NCI-H2081 (cell line): ENCODE measurements at places on chromosomes 1 and 21.
A peak's percentile ranks its signal among the peaks of the same experiment; 100 is the strongest.

- DNase-seq, result no peak
Measured at GRCh38 chr21:45261093-45261492, 26.6 kb downstream of the POFUT2 start.

DNA sequence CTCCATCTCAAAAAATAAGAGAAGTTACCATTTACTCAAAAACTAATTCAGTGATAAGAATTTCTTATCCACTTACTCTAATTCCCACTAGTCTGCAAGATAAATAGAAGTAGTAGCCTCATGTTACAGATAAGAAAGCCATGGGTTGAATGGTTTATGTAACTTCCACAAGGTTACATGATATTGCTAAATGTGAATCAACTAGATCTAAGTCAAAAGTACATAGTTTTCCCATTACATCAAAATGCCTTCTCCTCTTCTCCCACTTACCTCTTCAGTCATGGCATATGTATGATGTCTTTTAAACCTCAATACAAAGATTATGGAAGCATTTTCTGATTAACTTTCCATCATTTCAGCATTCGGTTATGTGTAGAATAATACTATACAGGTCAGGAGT lies 108.5 kb downstream of the ASH1L start:
- DNase-seq, result no peak

DNA sequence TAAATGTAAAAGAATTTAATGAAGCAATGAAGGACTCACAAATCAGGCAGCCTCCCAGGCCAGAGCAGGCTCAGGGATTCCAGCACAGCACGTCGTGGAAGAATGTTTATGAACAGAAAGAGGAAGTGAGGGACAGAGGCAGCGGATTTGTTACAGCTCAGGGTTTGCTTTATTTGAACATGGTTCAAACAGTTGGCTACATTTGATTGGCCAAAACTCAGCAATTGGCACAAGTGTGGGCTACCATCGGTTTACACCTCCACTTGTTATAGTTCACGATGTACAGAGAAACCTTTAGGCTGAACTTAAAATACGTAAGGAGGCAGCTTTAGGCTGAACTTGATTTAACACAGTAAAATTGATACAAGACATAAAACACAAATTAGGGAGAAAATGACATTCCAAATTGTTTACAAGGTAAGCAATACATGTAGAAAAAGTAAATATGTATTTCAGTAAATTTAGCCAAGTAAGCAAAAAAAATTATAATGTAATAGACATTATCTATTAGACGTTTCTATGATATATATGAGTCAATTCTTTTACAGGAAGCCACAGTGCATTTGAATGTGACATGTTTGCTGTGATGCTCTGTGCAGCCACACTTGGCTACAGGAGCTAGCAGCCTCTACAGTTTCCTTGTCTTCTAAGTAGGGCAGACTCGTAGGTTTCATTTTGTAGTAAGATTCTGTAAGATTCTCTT lies 126.5 kb downstream of the ADSS2 start:
- DNase-seq, result no peak

- no peak for DNase-seq
Measured at GRCh38 chr1:205122489-205122882, 708 bp upstream of the RBBP5 start.

DNA sequence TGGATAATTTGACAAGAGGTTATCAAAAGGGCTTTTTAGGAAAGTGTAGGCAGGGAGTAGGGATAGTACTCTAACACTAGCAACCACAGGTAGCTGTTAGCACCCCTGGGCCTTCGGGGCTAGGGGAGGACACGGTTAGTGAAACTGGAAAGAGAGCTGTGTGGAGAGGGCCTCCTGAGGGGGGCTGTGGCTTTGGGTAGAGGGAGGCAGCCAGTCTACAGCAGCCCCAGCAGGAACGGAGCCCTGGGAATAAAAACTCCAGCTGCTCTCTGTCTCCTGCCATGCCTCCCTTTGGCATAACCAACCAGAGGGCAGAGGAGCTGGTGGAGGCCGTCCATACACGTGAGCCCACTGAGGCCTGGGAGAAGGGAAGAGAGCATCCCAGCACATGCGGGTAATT lies 223.2 kb downstream of the FOXD2 start:
- peak; percentile 29 for DNase-seq

DNA sequence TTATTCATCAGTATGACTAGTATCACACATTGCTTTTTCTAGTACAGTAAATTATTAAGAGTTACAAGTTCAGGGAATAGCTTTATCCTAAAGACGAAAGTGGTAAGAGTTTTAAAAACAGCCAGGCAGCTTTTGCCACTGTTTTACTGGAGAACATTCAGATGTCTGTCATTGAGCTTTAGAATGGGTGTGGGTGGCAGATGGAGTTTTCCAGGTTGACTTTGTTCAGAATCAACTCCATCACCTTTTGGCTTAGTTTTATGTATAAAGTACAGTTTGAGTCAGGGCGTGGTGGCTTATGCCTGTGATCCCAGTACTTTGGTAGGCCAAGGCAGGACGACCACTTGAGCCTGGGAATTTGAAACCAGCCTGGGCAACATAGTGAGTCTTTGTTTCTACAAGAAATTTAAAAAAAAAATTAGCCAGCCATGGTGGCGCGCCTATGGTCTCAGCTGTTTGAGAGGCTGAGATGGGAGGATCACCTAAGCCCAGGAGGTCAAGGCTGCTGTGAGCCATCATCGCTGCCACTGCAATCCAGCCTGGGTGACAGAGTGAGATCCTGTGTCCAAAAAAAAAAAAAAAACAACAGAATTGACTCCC lies 29.9 kb upstream of the PLEKHM2 start:
- no peak for DNase-seq

GRCh38 chr1:180210008-180210620 lies 19.9 kb upstream of the LHX4 start:
- DNase-seq, result no peak

DNA sequence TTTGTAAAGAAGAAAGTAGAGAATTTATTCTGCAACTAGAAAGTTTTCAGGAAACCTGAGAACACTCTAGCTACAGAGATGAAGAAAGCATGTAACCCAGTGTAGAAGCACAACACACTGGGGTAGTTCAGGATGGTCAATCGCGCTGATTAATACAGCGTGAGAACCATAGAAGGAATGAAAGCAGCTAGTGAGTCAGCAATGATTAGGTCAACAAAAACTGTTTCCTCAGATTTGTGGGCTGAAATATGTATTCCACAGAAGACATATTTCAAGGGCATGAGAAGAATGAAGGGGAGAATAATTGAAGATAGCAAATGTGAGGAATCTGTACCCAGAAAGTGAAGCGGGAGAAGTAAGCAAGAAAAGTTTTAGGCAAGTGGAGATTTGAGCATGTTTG lies 97.8 kb upstream of the ADGRL2 start:
- DNase-seq, result no peak

DNA sequence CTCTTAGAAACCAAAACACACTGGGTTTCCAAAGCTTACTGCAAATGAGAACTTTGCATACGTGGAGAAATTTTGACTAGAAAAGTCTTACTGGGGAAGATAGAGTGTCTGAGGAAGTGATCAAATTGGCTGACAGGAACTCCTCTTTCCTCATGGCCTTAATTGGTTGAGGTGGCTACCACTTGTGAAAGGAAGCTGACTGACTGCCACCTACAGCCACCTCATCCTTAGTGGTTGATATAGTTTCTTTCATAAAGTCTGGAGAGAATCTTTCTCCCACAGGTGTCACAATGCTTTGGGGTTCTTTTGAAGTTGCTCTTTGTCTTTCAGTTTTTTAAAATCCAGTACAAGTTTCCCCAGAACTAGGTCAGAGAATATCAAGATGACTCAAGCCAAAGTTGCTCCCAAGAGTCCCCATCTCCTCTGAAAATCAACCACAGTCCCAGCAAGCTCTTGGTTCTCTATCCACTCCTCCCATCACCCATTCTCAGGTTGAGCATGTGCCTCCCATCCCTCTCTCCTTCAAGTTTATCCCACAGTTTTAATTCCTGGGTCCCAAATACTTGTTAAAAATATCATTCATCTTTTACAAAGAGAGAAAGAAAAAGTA lies 43.3 kb downstream of the GPR88 start:
- no peak for DNase-seq

DNA sequence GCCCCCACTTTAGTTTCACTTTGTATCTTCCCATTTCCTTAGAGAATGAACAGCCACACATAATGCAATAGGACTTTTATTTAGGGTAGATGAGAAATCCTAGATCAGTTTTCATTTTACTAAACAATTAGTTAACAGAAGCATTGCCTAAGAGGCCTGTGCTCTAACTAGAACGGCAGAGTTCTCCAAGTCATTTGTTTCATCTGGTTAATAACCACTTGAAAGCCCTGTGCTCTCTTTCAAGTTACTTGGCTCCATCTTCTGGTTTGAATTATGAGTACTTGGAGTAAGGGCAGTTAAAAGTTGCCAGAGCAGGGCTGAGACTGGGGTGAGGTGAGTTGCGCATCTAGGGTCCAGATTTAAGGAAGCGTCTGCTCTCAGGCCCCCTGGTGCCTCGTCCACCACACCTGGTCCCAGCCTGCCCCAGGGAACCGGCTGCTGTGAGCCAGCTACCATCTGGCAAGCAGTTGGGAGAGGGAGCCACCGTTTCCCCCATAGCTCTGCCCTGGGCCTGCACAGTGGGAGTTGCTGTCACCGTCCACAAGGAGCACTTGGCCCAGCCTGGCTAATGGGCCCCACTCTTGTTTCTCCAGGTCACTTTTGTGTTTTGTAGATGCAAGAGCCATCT lies 18.1 kb upstream of the SLC44A3 start:
- DNase-seq, result peak; percentile 15

DNA sequence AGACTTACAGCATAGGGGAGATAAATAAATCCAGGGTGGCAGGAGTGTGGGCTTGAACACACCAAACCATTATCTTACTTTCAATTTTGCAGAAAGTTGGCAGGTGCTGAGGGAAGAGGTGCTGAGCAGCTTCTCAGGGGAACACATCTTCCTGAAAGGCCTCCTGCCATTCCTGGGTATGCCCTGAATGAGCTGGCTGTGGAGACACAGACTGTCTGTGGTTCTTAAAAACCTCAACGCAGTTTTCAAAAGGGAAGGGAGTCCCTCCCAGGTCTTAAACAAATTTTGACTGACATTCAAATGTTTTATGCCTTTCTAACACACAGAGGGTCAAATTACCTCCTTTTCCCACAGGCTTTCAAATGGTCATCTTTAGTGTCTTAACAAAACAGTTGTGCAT lies 166.9 kb downstream of the TNFSF18 start:
- DNase-seq, result no peak

DNA sequence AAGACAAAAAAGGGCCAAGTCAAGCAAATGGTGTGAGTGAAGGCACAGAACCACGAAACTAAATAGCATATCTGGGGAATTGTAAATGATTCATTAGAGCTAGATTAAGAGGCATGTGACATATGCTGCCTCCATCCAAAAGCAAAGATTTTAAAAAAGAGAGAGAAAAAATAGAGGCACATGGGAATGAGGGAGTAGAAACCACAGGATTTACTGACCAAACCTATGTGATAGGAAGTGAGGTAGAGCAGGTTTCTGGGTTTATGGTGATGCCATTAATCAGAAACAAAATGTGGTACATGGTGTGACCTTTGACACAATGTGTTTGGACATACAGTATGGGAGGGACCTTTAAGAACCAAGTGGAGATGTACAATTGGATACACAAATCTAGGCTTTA lies 13.6 kb downstream of the C1orf52 start:
- no peak for DNase-seq
